ENCODE measurements at places on chromosomes 1 and 21. TPM values are rescaled to one million over a fixed set of nuclear protein-coding genes. Genes with fewer than 3 reads are reported as not detected.

The NTMT2 gene
- not detected for total RNA-seq

The LCE1B gene
- not detected for total RNA-seq

The TRIM58 gene
- 3.4 TPM for total RNA-seq

The OR6K3 gene
- not detected for total RNA-seq

The AGT gene
- total RNA-seq = not detected

The C4BPA gene
- total RNA-seq = not detected

The SLC2A5 gene
- 0.03 TPM for total RNA-seq

The KRTAP15-1 gene
- total RNA-seq = not detected

The DMAP1 gene
- total RNA-seq = 40.0 TPM

The PTGFR gene
- total RNA-seq = 0.43 TPM

The MMP23B gene
- total RNA-seq = 15.8 TPM

The CLCNKB gene
- total RNA-seq = 1.2 TPM

The B3GALT2 gene
- total RNA-seq = not detected
